ENCODE measurements at places on chromosomes 7 and 10. TPM values are rescaled to one million over a fixed set of nuclear protein-coding genes. Genes with fewer than 3 reads are reported as not detected.

The MNX1 gene
- polyA plus RNA-seq, result not detected

The MYPN gene
- polyA plus RNA-seq, result not detected

DNA sequence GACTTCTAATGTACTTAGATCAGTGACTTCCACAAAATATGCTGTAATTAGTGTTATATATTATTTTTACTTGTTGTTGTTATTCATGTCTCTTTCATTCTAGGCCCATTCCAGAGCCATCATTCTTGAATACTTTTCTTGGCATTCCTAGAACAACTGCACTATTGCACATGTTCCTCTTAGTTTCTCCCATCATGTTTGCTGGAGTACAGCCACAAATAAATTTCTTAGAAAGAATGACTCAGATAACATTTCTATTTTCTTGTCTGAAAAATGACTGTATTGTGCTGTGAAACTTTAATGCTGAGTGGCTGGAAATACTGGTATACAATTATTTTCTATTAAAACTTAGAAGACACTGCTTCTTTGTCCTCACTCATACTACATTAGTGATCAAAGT, 651.0 kb upstream of the STEAP1 start:
- H3K27me3 ChIP-seq, result no peaks in the 10 kb centered on the region
- no peak overlapping the region for H3K27ac ChIP-seq
- DNase-seq, result no peak
- H3K4me3 ChIP-seq, result no peak overlapping the region
- no peaks in the 10 kb centered on the region for H3K36me3 ChIP-seq

DNA sequence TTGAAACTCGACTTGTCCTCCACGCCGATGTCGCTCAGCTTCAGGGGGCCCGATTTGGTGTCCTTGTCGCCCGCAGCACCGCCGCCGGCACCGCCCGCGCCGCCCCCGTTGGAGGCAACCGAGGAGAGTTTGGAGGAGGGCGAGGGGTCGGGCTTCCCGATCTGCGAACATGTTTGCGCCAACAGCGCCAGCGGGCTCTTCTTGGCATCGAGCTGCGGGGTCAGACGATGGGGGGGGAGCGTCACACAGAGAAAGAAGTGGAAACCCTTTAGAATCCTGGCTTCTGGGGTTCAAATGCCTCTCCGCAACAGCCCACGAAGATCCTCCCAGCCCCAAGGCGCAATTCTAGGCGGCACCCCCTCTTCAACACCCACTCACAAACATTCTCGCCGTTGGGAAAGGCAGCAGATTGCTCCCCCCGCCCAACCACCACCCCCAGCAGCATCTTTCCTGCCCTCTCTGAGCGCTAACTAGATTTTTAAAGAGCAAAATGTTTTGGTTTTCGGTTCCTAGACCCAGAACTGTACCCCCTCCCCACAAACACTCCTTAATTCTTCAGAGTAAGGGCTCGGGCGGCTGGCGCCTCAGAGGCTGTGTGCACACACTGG, 1.3 kb downstream of the ZNF503 start:
- peaks cover 23% of the 10 kb centered on the region for H3K4me1 ChIP-seq
- peaks cover 96% of the 10 kb centered on the region for H3K27me3 ChIP-seq
- no peak for DNase-seq

GRCh38 chr7:151816562-151817314, 60.2 kb downstream of the PRKAG2 start:
- DNase-seq, result no peak
- H3K4me1 ChIP-seq, result peaks cover 19% of the 10 kb centered on the region
- no peak overlapping the region for H3K27ac ChIP-seq

- DNase-seq, result no peak
- H3K4me1 ChIP-seq, result no peaks in the 10 kb centered on the region
- no peaks in the 10 kb centered on the region for H3K27me3 ChIP-seq
- no peaks in the 10 kb centered on the region for H3K36me3 ChIP-seq
Measured at GRCh38 chr10:7188456-7189050, 222.3 kb downstream of the SFMBT2 start.
